ENCODE measurements at places on chromosomes 7 and 10.

DNA sequence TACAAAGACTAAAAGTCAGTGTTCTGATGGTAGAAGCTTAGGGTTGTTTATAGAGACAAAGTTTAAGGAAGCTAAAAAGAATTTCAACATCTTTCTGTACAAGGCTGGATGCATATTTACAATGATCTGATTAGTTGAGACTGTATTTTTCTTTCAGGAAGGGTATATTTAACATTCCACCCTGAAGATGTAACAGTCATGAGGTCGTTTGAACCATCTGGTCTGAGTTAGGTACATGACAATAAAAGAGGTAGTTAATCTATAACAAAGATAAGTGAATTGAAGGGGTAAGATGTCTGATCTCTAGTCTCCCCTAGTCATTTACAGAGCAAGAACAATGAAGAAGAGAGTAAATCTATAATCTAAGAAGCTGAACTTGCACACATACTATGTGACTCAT lies 821.2 kb downstream of the CNTNAP2 start:
- DNase-seq, result no peak

DNA sequence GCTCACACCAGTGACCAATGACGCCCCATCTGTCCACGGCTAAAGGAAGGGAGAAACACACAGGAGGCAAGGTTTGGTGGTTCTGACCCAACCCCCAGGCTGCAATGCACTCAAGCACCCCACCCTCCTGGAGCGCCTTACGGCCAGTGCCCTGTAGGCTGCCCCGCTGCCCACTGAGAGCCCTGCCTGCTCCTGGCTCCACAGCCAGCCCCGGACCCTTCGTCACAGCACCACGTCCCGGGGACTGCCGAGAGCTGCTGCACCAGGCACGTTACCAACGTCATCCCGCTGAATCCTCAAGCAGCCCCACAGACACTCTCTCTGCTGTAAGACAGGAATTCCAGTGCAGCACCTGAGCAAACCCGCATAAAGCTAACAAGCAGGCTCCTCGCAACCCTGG lies 87.8 kb downstream of the MAD1L1 start:
- DNase-seq, result no peak

DNA sequence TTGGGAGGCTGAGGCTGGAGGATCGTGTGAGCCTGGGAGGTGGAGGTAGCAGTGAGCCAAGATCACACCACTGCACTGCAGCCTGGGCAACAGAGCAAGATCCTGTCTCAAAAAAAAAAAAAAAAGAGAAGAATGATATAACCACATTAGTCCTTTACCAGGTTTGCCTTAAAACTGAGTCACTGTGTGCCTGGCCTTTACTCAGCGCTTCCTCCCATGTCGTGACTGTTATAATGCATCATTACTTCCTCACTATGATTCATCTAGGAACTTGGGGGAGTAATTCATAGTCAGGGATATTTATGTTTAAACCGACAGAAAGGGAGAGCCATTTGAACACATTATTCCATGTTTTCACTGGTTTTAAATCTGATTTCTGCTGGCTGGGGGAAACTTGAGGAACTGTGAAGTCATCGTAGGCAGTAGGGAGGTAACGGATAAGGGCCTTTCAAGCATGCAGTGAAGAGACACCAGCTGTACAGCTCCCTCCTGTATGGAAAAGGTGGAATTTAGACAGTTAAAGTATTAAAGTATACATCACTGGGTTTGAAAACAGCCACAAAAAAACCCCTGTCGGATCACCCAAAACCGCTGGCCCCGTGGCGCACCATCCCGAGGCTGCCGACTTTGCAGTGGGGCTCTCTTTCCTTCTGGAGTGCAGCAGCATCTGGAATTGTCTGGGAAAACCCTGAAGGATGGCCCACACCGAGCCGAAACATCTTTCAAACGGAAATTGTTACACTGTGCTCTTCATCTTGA lies 119.8 kb downstream of the NKX6-2 start:
- DNase-seq, result no peak

- no peak for DNase-seq
Measured at GRCh38 chr7:103972779-103973434, 16.6 kb downstream of the RELN start.

DNA sequence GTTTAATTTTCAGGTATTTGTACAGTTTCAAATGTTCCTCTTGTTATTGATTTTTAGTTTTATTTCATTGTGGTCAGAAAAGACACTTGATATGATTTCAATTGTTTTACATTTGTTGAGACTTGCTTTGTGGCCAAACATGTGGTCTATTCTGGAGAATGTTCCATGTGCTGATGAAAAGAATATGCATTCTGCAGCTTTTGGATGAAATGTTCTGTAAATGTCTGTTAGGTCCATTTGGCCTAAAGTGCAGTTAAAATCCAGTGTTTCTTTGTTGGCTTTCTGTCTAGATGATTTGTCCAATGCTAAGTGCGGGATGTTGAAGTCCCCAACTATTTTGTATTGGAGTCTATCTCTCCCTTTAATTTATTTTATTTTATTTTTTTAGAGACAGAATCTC lies 70.5 kb downstream of the ZNF503 start:
- no peak for DNase-seq

- DNase-seq, result no peak
Measured at GRCh38 chr10:126349101-126349500, 39.2 kb downstream of the ADAM12 start.

GRCh38 chr7:112267944-112268691 lies 61.6 kb downstream of the ZNF277 start:
- no peak for DNase-seq
